ENCODE measurements at places on chromosomes 16 and 17. TPM values are rescaled to one million over a fixed set of nuclear protein-coding genes. Genes with fewer than 3 reads are reported as not detected.

GRCh38 chr16:81623365-81624102 lies 155.6 kb upstream of the PLCG2 start:
- DNase-seq, result peak; percentile 40

DNA sequence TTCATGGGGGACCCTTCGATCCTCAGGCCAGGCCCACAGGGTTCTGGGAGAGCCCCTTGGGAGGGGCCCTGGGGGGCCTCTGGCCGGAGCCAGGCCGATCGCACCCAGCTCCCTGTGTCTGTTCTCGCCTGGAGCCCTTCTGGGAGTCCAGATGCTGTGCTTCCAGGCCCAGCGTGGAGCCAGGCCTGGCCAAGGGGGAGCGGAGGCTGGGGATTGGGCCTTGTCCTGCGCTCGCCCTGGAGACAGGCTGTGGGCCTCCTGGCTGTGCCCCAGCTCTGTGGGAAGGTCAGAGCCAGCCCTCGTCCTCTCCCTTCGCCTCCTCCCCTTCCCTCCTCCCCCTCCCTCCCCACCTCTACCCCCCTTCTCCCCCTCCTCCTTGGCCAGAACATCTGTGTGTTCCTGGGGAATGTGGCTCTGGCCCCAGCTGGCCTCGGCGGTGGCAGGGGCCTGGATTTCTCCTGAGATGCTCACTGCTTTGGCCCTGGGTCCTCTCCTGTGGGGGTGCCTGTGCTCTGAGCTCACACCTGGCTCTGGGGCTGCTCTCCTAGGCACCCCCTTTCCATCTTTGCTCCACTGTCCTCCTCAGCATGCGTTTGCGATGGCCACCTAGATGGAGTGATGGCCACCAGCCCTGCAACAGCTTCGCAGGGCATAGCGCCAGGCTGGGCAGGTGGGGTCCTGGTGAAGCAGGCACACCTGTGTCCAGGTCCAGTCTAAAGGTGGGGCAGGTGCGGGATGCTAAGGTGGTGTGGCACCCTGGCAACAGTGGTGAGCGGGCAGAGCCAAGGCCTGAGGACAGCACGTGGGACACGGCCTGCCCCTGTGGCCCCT lies 90.6 kb upstream of the CIBAR2 start:
- DNase-seq, result no peak

- no peak for DNase-seq
Observed at GRCh38 chr17:55852734-55853133, 101.9 kb downstream of the PCTP start.

DNA sequence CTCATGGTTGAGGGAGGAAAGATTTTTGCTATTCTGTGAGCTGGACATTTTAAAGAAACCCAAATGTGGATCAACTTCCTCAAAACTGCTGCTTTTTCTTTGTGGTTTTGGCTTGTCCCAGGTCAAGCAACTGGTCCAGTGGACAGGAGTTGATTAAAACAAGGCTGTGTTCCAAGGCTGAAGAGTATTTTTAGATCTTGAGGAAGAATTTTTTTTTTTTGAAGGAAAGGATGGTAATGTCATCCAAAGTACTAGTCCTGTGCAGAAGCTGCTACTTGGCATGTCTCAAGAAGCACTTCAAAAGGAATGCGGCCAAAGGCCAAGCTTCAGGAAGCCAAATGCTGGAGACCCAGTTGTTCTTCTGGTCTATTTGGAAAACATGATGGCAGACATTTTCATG lies 8.0 kb upstream of the MYH2 start:
- no peak for DNase-seq

Gene KRTAP17-1
- not detected for total RNA-seq

GRCh38 chr17:60305141-60305540 lies 86.8 kb downstream of the USP32 start:
- no peak for DNase-seq

DNA sequence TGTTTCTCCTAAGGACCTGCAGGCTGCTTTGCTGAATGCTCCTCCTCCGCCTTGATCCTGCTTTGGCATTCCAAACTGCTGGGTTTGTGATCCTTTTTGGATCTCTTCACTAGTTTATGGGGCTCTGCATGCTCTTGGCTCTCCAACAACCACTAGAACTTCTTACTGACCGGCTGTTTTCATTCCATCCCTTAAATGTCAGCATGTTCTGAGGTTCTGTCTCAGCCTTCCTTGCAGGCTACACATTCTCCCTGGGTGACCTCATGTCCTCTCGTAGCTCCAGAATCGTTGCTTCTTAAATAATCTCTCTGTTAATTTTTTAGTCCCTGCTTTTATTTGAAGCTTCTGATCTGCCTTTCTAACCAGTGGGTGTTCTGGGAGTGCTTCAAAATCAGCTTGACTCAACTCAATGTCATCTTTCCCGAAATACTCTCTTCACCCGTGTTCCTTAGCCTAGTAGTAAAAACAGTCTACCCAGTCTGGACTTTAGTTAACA lies 119.0 kb upstream of the HS3ST2 start:
- no peak for DNase-seq

Gene SOST
- total RNA-seq, result not detected

DNA sequence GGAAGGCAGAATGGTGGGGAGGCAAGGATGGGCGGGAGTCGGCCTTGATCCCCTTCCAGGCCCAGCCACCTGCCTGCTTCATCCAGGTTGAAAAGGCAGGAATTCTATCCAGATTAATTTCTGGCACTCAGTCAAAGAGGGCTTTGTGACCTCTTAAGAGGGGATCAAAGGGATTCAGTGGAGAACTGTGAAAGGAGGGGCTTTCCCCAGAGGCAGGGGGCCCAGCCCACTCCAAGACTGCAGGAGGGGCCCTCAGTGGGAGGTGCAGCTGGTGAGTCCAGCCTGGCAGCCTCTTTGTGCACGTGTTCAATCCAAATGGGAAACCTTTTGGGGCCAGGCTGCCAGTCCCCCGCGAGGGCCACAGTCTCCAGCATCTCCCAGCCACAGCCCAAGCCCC lies 148.5 kb upstream of the PLCG2 start:
- no peak for DNase-seq

GRCh38 chr17:57080718-57081117 lies 4.3 kb upstream of the AKAP1 start:
- no peak for DNase-seq

Gene NPIPB9
- total RNA-seq, result 4.0 TPM

Gene PIK3R5
- 46.8 TPM for total RNA-seq

Gene NPIPA5
- 16.0 TPM for total RNA-seq

GRCh38 chr17:49069585-49070273 lies 62.8 kb upstream of the B4GALNT2 start:
- DNase-seq, result no peak

All from activated T-helper 2 cell treated with anti-CD3 and anti-CD28 coated beads, Interferon-gamma antibody, Interleukin-2, Interleukin-4, amounts not matched to agents 10 μg/mL and 5 μg/mL and 100 μg/mL, durations not matched to agents 14 hours and 24 hours and 36 hours (primary cell).